ENCODE measurements at places on chromosomes 7 and 10.

- no peak for DNase-seq
Measured at GRCh38 chr7:24521917-24522623, 51.2 kb upstream of the PALS2 start.

GRCh38 chr7:156684661-156685060, 44.1 kb downstream of the RNF32 start:
- no peak for DNase-seq

- no peak for DNase-seq
Measured at GRCh38 chr10:93346694-93347093, 135.4 kb downstream of the MYOF start.

GRCh38 chr7:39647816-39648215, 24.4 kb downstream of the RALA start:
- DNase-seq, result no peak

DNA sequence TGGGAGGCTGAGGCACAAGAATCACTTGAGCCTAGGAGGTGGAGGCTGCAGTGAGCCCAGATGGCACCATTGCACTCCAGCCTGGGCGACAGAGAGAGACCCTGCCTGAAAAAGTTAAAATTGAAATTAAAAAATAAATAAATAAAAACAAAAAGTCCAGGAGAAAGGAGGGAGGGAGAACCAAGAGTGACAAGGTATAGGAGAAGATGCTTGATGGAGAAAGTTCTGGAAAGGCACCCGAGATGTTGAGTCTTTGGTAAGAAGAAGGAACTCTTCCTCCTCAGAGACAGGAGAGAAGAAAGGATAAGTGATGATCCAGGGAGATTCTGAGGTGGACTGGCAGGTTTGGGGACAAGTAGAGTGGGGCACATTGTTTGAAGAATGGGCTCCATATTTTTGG, 17.4 kb upstream of the LBX1 start:
- DNase-seq, result no peak

DNA sequence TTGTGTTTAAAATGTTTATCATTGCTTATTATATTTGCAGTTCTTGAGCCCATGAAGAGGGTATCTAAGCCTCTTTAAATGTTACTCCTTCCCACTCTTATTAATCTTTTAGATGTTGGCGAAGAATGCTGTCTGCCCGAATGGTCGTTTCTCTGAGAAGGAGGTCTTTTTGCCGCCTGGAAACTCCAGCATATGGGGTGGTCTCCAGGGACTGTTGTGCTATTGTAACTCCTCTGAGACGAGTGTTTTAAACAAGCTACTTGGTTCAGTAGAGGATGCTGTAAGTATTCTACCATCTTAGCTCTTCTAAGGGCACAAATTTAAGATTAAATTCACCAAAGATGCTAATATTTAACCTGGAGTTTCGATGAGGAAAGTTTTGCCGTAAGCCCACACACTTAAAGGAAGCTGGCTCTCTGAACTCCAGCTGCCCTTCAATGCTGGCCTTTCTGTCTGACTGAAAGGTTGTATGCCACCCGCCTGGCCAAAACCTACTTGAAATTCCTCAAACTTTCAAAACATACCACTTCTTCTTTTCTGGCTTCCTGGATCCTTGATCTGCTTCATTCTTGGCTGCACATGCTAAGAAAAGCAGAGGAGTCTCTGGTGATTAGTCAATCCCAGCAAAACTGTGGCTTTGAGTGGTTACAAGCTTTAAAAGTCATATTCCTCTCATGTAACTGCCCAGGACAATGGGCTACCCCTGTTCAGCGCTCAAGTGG, 74.7 kb downstream of the ABCA13 start:
- DNase-seq, result no peak

- DNase-seq, result peak; percentile 98
Measured at GRCh38 chr10:7606951-7607404, 59.8 kb downstream of the ITIH5 start.

GRCh38 chr7:150898475-150899011, 46.2 kb downstream of the AOC1 start:
- DNase-seq, result peak; percentile 91

- DNase-seq, result no peak
Measured at GRCh38 chr10:85446827-85447226, 919.8 kb downstream of the GRID1 start.

DNA sequence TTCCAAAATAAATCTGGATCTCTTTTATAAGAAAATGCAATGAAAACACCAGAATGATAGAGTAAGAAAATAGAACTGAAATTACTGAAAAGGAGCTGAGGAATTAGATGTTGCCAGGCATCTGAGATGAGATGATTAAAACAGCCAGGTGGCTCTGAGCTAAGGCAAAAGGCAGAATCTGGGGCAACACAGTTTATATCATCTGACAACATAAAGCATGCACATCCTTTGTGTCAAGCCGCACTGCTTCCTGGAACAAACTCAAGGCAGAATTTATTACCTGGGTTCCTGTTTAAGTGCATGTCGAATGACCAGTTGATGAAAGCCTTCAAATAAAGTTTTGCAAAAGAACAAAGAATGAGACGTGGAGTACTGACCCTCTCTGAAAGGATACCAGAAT, 247.0 kb downstream of the SNX10 start:
- no peak for DNase-seq

- DNase-seq, result no peak
Measured at GRCh38 chr7:9217204-9217603, 783.8 kb downstream of the NXPH1 start.

DNA sequence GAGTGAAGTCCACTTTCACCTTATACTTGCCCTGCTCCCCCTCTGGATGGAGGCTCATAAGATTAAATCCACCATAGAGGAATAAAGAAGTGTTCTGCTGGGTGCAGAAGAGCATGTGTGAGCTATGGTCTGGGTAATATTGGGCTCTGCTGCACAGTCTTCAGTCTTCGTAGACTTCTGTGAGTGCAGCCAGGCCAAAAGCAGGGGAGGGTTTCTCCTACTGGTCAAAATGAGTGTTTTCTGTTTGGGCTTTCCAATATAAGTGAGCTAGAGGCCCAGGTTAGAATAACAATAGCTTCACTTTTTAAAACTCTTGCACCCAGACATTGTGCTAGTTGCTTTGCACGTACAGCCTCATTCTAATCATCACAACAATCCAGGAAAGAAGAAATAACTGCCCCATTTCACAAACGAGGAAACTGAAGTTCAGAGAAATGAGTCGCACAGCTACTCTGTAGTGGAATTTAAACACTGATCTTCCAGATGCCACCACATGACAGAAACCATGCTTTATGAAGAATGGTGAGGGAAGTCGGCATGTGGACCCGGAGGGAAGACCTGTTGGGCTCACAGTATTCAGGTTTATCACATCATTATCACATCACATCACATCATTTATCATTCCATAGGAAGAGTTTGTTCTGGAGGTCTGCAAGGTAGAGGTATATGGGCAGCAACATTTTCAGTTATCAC, 23.8 kb upstream of the MSMB start:
- peak; percentile 86 for DNase-seq

DNA sequence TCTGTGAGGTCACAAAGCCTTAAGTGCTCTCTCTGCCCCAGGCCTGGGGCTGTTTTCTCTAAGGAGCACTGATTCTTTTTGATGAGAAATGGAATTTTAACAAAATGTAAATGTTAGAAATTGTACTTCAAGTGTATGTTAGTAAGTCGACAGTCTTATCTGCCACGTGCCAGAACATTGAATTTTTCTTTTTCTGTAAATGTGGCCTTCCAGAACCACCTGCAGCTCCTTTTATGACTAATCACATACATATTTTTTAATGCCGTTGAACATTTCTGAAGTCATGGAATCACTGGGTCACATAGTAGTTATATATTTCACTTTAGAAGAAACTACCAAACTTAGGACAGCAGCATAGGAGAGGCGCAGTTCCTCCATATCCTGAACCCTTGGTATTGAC, 38.0 kb downstream of the UBE3C start:
- DNase-seq, result peak; percentile 66

DNA sequence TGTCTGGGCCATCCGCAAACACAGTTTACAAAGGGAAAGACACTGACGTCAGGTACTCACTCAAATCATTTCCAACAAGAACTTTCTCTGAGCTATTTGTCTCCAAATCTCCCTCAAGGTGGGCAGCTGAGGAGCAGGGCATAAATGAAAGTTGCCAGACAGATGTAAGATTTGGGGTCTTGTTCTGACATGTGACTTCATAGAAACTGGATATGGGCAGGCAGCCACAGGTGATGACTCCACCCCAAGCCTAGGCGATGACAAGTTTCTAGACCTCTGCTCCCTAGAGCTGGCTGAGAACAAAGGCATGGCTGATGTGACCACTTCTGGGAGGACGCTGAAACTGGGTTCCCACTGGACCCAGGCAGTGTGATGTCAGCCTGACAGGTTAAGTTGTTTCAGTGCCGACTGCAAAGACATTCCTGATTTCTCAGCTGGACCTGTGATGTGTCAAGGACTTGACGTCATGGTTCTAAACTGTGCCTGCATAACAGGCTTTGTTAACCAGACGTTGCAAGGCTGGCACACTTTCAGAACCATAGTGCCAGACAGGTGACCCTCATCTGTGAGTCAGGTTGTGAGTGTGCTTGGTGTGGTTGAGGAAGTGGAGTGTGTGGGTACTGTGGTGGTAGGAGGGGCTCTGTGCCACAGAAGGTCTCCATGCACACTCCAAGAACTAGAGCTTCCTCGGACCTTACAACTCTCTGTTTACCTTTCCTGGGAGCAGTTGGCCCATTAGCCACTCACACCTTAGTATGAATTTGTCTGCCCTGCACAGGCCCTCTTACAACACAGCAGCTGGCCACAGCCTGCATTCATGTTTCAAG, 39.9 kb upstream of the EBF3 start:
- no peak for DNase-seq

- DNase-seq, result no peak
Measured at GRCh38 chr10:109947111-109947920, 24.0 kb upstream of the XPNPEP1 start.

DNA sequence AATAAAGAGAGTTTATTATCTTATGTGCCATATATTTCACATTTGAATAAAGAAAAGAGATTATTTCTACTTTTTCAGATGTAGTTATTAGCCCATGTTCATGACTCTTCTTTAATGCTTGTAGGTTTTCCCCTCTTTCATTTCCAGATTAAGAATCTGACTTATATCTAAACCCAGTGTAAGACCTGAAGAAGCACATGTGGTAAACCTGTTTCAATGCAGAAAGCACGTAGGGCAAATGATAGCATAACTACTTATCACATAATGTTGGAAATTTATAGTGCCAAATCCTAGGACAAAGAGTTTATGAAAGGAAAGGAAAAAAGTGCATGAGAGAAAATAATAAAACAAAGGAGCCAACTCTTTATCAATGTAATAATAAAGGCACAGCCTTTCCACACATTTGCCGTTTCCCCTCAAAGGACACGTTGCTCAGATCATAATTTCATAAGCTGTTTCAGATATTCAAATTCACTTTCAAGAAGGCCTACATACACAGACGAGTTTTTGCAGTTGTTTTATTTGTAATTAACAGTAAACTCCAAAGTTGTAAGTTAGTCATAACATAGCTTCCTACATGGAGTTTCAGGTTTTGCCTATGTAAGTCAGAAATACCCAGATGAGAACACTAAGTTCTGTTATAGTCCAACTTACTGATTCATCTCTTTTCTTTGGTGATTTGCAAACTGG, 88.8 kb upstream of the MDFIC start:
- no peak for DNase-seq

- DNase-seq, result no peak
Measured at GRCh38 chr10:110679486-110680272, 35.5 kb downstream of the RBM20 start.

- DNase-seq, result no peak
Measured at GRCh38 chr10:12742771-12743170, 258.7 kb downstream of the CCDC3 start.

- DNase-seq, result peak; percentile 94
Measured at GRCh38 chr7:116211006-116211912, 920 bp downstream of the TES start.

DNA sequence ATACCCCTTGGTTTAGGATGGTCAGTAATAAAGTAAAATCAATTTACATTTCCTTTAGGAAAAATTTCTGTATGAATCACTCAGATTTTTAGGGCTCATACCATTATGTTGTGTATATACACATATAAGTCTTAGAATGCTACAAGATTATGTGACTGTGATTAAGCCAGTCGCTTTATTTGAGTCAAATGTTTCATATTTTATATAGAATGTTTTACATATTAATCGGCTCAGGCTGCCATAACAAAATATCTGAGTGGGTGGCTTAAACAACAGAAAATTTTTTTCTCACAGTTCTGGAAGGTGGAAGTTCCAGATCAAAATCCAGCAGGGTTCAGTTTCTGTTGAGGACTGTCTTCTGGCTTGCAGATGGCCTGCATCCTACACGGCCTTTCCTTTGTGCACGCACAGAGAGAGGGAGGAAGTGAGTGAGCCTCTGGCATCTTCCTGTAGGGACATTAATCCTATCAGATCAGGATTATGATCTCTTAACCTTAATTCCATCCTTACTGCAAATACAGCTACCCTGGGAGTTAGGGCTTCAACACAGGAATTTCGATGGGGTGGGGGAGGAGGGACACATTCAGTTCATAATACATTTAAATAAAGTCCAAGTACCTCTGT, 198.0 kb downstream of the PHF14 start:
- no peak for DNase-seq

- no peak for DNase-seq
Measured at GRCh38 chr7:53609185-53609584, 573.8 kb downstream of the POM121L12 start.

- peak; percentile 46 for DNase-seq
Measured at GRCh38 chr10:69045441-69046300, 42.2 kb upstream of the SRGN start.

DNA sequence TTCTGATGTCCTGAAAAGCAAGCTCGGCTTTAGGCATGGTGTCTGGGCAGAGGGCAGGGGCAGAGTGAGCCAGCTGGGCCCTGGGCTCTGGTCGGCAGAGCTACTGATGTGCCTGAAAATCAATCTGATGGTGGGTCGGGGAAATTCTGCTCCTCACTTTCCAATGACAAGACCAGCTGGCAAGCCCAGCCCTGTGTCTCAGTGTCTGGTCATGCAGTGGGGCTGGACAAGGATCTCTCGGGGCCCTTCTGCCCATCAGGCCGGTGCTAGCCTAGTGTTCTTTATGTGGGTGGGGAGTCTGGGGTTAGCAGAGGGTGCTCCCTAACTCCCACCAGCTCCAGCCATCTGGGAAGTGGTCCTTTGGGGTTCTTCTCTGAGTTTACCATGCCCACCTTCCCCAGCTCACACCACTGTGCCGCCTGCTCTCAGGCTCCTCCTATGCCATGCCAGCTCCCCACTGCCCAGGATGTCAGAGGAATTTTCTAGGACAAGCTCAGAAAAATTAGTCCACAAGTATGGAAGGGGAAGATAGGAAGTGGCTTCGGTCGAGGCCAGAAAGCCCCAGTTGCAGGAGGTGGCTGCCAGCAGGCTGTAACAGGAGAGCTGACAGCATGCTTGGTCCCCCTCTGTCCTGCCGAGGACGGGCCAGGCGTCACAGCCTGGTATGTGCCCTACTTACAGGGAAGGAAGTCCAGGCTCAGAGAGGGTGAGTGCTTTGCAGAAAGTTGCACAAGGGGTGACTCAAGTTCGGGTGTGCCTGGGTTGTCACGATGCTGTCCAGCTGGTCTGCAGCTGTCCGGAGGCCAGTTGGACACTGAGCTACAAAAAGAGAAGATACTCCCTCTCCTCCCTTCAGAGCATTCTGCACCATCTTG, 135.2 kb downstream of the ADCY1 start:
- peak; percentile 15 for DNase-seq

GRCh38 chr10:132163278-132163765, 23.4 kb upstream of the DPYSL4 start:
- DNase-seq, result no peak

- DNase-seq, result no peak
Measured at GRCh38 chr10:15123749-15124184, 26.6 kb downstream of the RPP38 start.

GRCh38 chr10:108375691-108376090, 1211.2 kb upstream of the SORCS1 start:
- no peak for DNase-seq
